Mucosa of gallbladder (tissue), 1 donor: ENCODE measurements at places on chromosomes 3 and 15. TPM values are rescaled to one million over a fixed set of nuclear protein-coding genes. Genes with fewer than 3 reads are reported as not detected.
A peak's percentile ranks its signal among the peaks of the same experiment; 100 is the strongest.

GNAT1 gene
- total RNA-seq, result not detected

CILP gene
- total RNA-seq, result 19.2 TPM

TNNC1 gene
- total RNA-seq, result 0.81 TPM

DNA sequence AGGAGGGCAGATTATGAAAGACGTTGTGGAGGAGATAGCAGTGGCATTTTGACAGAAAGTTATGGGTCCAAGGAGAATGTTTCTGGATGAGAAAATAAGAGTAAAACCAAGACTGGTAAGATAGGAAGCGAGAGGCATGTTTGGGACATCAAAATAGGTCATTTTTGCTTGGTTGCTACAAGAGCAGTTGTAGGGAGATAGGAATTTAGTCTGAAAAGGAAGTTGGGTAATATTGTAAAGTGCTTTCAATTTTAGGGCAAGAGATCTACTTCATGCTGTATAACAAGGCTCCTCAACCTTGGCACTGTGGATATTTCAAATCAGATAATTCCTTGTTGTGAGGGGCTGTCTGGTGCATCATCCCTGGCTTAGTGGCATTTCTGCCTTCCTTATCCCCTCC is 118.0 kb upstream of the DPH6 start:
- DNase-seq, result no peak

PRR20G gene
- not detected for total RNA-seq

DNA sequence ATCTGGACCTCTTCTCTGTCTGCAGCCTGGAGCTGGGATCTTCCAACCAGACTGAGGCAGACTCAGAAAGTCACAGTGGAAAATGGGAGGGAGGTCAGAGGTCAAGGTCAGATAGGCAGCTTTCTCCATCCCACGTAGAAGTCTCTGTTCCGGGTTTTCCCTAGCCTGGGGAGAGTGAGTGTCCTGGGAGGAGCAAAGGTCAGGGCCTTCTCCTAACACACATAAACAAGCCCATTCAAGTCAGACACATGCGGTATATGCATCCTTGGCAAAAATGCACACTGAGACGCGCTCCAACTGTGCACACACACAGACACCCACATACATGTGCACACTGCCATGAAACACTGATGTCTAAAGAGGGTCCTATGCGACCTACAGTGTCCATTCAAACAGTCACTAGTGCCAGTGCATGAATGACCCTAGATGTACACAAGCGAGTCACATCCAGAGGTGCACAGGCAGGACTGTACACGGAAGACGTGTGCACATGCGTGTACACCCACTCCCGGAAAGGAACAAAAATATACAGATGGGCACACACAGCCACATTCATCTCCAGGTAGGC is 681 bp downstream of the TWF2 start:
- no peak for DNase-seq

GRCh38 chr3:155110996-155111901 is 31.1 kb downstream of the MME start:
- DNase-seq, result no peak

GRCh38 chr3:17656264-17656663 is 86.2 kb downstream of the TBC1D5 start:
- no peak for DNase-seq

KLHL40 gene
- not detected for total RNA-seq

- no peak for DNase-seq
These were observed 38.7 kb upstream of the ATOSA start for GRCh38 chr15:52717924-52718323.

CX3CR1 gene
- 22.6 TPM for total RNA-seq

DNA sequence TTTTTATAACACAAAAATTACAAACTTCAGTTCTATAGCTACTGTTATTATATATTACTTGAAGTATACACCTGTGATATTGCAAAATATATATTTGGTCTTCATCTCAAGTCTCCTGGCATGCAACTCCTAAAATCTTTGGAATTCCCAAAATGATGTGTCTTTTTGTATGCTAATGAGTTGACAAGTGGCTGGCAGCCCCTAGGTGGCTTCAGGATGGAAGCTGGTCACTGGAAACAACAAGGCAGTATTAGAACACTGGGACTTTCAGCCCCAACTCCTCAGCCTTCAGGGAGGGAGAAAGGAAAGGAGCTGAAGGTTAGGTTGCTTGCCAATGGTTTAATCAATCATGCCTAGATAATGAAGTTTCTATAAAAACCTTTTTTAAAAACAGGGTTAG is 112.0 kb downstream of the SCAPER start:
- no peak for DNase-seq

DNA sequence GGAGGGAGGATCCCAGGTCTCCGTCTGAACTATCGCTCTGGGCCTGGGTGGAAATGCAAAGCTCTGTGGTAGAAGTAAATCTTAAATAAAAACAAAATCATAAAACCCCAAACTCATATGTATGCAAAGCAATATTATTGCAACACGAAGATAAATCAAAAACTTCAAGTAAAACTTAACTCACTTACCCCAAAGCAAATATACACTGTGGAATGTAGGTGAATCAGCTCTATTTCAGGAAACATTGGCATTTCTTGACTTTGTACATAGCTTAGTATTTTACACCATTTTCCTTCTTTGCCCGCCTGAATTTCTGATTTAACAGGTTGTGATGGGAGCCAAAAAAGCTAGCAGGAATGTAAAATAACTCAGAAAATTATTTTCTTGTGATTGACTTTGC is 126.2 kb downstream of the TPRG1 start:
- no peak for DNase-seq

DNA sequence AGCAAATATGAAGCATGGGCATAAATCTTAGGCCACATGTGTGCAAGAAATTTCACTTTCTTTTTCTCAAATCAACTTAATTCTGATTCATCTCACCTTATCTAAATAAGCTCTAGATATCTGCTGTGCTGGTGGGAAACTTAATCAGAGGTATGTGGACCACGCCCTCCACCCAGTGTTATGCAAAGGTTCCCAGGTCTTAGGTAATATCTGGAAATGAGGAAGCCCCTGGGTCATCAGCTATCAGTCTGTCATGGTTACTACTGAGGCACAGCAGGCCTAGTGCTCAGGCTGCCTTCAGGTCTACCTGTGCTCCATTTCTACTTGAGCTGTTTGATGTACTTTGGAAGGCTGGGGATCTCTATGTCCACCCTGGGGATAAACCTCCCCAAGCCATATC is 134.4 kb upstream of the KCNH8 start:
- no peak for DNase-seq

DNA sequence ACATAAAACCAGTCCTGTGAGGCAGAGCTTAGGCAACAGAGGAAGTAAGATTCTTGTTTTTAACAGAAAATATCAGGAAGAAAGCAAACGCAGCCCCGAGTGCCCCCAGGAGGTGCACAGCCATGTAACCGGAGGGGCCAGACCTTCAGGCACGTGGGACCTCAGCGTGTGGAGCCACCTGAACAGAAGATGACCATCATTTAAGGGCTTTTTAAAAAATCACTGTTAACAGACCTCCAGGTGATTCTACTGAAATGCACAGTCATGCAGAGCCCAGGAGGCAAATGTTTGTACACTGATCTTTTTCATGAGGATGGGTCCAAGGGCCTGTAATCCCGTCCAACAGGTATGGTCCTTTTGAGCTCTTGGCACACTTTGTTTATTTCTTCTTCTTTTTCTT is 38.8 kb downstream of the SPG21 start:
- DNase-seq, result no peak

MAP1A gene
- 22.5 TPM for total RNA-seq

SNTN gene
- total RNA-seq, result not detected

DNA sequence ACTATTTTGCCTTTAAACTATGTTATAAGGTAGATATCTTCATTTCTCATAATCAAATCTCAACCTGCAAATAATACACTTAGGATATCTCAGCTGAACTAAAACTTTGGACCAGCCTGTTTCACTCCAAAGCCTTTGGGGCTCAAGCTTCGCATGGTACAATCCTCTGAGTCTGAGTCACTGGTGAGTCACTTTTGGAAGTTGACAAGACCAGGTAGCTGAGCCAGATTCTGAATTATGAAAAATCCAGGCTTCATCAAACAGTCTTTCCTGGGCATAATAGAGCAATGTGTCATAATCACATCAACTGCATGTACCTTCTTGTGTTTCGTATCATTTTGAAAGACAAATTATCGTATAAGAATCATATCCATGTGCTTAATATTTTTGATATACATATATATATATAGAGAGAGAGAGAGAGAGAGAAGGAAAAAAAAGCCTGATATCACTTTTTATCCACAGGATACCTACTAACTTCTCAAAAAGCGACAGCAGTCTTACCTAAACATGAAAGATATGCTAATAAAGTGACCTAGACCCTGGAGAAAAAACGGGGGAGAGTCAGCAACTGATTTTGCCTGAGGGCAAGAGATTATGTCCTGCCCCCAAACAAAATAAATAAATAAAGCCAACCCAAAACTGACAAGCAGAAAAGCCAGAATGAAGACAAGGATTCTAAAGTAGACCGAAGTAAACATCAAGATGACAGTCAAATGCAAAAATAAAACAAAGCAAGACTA is 263.9 kb upstream of the TGFBR2 start:
- peak; percentile 70 for DNase-seq

DNA sequence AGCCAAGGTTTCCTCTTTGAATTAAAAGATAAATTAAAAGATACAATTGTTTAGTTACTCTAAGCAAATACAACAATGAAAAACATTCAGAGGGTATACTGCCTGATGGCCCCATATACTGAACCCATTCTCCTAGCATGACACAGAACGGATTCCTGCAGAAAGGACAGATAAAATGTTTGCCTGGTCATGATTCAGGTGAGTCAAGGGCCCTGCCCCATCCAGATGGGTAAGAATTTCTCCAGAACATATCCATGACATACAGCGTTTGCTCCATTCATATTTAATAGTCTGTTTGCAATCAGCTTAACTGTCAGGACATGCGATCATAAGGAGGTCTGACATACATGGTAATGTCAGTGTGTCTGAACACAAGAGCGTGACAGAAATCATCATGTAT is 8.6 kb downstream of the TMEM41A start:
- no peak for DNase-seq

GRCh38 chr15:73809728-73810501 is 56.8 kb upstream of the INSYN1 start:
- no peak for DNase-seq

DNA sequence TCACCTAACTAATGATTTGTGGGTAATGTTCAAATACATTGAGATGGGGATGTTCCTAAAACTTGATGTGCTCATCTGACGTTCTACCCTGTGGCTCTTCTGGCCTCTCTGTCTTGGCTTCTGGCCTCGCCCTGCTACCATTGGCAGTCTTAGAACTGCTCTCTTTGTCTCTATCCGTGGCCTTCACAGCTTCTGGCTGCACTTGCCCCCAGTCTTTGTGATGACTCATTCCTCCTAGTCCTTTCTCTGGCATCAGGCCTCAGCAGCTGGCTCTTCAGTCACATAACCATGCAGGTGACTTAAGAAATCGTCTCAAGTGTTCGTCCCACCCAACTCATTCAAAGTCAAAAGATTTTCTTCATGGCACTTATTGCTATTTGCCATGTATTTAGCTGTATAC is 188.1 kb downstream of the BBX start:
- peak; percentile 31 for DNase-seq

ADAMTS17 gene
- 3.6 TPM for total RNA-seq

CNTN4 gene
- total RNA-seq, result 5.2 TPM

DNA sequence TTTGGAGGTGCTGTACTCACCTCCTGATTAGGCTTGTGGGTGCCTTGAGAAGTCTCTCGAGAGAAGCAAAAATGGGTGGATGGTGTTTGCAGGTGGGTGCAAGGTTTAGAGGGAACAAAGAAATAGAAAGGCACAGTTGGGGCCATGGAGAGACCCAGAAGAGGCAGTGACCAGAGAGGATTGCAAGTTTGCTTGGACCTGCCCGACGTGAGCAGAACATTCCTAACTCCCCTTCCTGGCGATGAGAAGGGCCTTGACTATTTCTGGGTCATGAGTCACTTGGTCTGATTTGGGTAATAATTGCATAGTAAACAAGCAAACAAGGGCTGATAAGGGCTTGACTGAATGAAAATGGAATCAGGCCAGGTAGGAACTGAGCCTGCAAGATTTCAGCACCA is 7.0 kb upstream of the CTSH start:
- DNase-seq, result peak; percentile 67

DNA sequence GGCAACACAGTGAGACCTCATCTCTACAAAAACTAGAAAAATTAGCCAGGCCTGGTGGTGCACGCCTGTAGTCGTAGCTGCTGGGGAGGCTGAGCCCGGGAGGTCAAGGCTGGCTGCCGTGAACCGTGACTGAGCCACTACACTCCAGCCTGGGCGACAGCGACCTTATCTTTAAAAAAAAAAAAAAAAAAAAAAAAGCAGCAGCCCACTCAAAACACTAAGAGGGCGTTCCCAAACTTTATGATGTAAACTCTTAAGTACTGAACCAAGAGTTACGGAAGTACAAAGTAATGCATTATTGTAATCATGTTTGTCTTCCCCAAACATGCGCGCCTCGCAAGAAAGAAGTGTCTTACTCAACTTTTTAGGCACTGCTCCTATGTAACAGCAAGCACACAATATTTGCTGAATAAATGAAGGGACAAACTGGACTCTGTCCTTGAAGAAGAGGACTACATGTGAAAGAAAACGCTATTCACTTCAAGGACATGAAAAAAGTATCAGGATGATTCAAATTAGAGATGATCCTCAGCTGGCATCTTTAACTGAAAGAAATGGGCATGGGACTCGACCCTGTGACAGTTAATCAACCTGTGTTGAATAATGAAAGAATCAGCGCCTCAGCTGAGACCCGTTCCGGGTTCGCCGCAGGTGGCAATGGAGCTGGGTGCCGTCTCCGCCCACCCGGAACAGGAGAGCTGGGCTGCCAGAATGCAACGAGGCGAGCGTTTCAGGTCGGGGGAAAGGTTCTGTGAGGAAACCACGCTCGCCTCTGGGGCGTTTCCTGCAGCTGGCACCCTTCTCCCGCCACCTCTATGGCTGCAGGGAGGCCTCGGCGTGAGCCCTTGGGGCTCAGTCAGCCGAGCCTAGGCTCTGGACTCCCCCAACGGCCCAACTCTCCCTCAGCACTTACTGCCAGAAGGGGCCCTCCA is 718 bp downstream of the SPG11 start:
- DNase-seq, result peak; percentile 60

DNA sequence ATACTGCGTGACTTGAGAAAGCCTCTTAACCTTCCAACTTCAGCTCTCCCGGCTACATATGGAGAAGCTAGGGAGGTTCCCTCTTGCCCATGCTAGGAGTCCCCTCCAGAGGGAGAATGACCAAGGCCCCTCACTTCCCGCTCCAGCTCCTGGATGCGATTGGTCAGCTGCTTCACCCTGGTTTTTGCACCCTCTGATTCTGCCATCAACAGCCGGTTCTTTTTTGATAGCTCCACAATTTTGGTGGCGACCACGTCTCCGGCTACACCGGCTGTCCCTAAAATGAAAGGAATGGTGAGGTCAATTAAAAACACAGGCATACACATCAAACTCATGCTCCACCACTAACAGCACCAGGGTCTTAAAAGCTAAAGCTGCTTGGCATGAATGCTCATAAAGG is 20.6 kb downstream of the CCDC13 start:
- no peak for DNase-seq
